Anterior cingulate cortex (tissue), 58 donors: ENCODE measurements at places on chromosomes 12 and 14.

DNA sequence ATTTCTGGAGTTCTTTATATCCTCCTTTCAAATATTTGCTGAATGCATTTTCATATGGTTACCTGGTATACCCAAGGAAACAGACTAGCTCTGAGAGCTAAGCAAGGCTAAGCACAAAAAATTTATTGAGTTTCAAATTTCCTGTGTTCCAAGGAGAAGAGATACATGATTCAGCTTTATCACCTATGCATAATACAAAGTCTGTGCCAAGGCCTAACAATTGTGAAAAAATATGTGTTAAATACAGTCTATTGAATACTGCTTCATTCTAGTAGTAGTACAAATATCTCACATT lies 103.7 kb upstream of the LGR5 start:
- DNase-seq = no peak

DNA sequence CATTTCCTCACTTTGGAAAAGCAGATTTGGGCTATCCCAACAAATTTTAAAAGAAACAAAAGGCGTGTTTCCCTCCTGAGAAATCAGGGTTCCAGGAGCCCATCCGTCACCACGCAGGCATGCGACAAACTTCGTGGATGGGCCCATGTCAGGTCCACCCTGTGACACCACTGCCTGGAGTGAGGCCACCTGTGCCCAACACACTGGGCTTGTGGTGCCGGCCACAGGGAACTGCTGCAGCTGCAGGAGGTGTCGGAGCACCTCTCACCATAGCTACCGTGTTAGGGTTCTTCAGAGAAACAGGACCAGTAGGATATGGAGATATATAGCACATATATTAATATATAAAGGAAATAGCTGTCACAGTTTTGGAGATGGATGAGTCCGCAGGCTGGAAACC lies 53.0 kb upstream of the BCL11B start:
- no peak for DNase-seq

GRCh38 chr14:90795744-90796143 lies 20.5 kb downstream of the TTC7B start:
- no peak for DNase-seq

DNA sequence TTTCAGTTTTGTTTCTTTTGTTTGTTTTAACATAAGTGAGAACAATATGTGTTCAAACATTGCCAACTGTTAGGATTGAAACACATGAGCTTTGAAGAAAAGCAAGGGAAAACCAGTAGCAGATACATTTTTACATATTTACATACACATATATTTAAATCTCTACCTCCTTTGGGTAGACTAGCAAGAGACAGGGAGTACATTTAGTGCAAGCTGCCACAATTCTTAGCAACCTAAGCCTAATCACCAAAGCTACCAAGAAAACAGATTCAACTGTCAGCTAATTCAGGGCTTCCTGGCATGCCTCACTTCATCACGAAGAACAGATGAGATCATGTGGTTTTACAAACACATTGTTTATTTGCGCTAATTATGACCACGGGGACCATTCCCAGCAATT lies 143.1 kb downstream of the PRIMA1 start:
- no peak for DNase-seq

- peak; percentile 25 for DNase-seq
Measured at GRCh38 chr12:6235499-6235898, 35.3 kb downstream of the CD9 start.

GRCh38 chr12:80702889-80703805 lies 4.3 kb upstream of the MYF6 start:
- DNase-seq = no peak

DNA sequence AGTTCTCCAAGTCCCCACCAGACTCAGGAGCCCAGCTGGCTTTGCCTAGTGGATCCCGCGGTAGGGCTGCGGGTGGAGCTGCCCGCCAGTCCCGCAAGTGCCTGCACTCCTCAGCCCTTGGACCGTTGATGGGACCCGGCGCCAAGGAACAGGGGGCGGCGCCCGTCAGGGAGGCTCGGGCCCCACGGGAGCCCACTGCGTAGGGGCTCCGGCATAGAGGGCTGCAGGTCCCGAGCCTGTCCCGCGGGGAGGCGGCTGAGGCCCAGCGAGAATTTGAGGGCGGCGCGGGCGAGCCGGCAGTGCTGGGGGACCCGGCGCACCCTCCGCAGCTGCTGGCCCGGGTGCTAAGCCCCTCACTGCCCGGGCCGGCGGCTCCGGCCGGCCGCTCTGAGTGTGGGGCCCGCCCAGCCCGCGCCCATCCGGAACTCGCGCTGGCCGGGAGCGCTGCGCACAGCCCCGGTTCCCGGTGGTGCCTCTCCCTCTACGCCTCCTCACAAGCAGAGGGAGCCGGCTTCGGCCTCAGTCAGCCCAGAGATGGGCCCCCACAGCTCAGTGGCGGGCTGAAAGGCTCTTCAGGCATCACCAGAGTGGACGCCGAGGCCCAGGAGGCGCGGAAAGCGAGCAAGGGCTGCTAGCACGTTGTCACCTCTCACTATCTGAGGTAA lies 452.4 kb upstream of the LRFN5 start:
- DNase-seq = no peak

DNA sequence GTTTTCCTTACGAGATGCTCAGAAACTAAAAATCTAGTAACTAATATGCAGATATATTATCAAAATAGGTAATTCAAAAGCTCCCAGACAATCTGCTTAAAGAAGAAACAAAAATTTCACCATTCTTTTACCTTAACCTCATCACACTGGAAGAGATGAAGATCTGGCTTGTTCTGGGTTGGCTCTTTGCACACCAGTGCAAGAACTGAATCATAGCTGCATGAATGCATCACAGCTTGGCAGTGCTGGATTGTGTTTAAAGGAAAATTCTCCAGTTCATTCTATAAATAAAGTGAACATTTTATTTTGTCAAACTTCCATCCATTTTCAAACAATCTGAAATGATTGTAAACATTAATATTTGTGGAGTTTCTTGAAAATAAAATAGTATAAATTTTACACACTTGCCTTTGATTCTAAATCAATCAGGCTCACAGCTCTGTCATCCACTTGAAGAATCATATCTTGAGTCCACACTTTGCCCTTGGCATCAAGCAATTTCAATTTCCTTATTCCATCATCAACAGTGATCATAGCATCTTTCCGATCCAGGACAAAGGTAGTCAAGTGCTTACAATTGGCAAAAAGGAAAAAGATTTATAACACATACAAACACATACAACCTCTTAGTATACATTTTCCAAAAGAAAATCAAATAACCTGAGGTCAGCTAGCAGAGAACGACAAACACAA lies 119.8 kb downstream of the EPS8 start:
- no peak for DNase-seq
